Esophagus squamous epithelium (tissue), 5 donors: ENCODE measurements at places on chromosomes 13 and 19.

- H3K27me3 ChIP-seq = no peaks in the 10 kb centered on the region
- H3K4me3 ChIP-seq = peak overlapping the region; percentile 88
- DNase-seq = no peak
- H3K4me1 ChIP-seq = peaks cover 61% of the 10 kb centered on the region
- H3K36me3 ChIP-seq = peaks cover 45% of the 10 kb centered on the region
Observed at GRCh38 chr19:3969435-3970312, 1.2 kb downstream of the DAPK3 start.

DNA sequence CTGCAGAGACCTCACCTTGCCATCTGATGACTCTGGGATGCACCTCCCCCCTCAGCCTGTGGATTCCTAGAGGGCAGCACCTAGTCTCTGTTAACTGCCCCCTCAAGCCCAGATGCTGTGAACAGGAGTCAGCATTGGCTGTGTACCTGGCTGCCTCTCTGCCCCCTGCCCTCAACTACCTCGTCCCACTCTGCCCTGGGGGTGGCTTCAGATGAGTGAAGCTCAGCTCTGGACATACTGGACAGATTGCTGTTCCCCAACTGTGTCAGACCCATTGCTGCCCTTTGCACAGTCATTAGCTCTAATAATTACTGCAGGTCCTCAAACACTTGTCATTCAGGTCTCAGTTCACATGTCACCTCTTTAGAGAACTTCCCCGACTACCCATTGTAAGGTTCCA lies 182.1 kb upstream of the TSHZ3 start:
- DNase-seq = no peak
- H3K4me3 ChIP-seq = no peak overlapping the region
- H3K4me1 ChIP-seq = no peaks in the 10 kb centered on the region
- no peak overlapping the region for H3K27ac ChIP-seq
- H3K27me3 ChIP-seq = no peaks in the 10 kb centered on the region

- no peaks in the 10 kb centered on the region for H3K27me3 ChIP-seq
- no peaks in the 10 kb centered on the region for H3K4me1 ChIP-seq
- no peaks in the 10 kb centered on the region for H3K36me3 ChIP-seq
- H3K4me3 ChIP-seq = no peak overlapping the region
- DNase-seq = no peak
Observed at GRCh38 chr19:28196961-28197360, 1016.0 kb downstream of the UQCRFS1 start.

GRCh38 chr13:42876887-42877545 lies 95.6 kb downstream of the FAM216B start:
- no peaks in the 10 kb centered on the region for H3K36me3 ChIP-seq
- no peak overlapping the region for H3K27ac ChIP-seq
- DNase-seq = no peak
- no peak overlapping the region for H3K4me3 ChIP-seq
- no peaks in the 10 kb centered on the region for H3K4me1 ChIP-seq
- no peaks in the 10 kb centered on the region for H3K27me3 ChIP-seq
